ENCODE measurements at places on chromosomes 5 and 9.
A peak's percentile ranks its signal among the peaks of the same experiment; 100 is the strongest.

DNA sequence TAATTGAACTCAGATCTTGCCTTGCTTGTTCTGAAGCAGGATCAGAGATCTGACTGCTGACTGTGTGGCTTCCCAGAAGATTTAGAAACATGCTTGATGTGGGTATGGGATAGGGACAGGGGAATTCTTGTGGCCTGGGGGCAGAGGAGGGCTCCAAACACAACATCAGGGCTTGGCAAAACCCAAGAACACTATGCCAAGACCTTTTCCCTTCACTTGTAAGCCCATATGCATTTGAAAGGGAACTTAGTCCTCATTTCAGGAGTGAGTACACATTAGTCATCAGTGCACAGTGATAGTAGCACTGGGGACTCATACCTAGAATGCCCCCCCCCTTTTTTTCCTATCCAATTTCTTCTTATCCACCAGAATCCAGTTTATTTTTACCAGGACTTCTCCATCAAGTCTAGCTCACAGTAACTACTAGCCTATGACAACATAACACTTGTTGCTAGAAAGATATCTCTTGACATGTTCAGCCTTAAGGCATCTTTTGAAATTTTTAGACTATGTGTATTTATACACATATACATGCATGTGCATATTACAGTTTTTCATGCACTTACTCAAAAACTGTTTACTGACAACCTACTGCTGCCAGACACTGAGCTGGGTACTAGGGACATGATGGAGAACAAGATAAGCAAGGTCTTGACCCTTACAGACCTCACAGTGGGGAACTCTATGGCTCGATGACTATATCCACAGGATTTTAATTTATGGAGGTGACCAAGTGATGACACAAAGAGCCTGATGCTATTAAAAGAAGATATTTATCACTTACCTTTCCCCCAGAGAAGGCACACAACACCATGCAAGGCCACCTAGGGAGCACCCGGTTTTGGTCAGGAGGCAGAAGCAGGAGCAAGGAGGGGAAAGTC, 158.3 kb upstream of the MAP3K1 start:
- no peak for DNase-seq

GRCh38 chr5:5155617-5156016, 15.5 kb downstream of the ADAMTS16 start:
- DNase-seq: no peak

GRCh38 chr5:144141585-144141984, 28.9 kb downstream of the YIPF5 start:
- no peak for DNase-seq

DNA sequence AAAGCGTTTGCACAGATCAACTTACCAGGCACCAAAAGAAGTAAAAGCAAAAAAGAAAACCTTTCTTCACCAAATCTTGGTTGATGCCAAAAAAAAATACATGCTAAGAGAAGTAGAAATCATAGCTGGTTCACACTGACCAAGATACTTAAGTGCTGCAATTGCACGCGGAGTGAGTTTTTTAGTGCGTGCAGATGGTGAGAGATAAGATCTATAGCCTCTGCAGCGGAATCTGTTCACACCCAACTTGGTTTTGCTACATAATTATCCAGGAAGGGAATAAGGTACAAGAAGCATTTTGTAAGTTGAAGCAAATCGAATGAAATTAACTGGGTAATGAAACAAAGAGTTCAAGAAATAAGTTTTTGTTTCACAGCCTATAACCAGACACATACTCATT, 36.4 kb upstream of the CCDC152 start:
- peak; percentile 18 for DNase-seq

- DNase-seq: no peak
Observed at GRCh38 chr9:124390794-124391658, 24.2 kb downstream of the PSMB7 start.

GRCh38 chr5:62424763-62425162, 12.2 kb downstream of the IPO11 start:
- DNase-seq: no peak

- no peak for DNase-seq
Observed at GRCh38 chr9:15187589-15187988, 119.4 kb downstream of the TTC39B start.

DNA sequence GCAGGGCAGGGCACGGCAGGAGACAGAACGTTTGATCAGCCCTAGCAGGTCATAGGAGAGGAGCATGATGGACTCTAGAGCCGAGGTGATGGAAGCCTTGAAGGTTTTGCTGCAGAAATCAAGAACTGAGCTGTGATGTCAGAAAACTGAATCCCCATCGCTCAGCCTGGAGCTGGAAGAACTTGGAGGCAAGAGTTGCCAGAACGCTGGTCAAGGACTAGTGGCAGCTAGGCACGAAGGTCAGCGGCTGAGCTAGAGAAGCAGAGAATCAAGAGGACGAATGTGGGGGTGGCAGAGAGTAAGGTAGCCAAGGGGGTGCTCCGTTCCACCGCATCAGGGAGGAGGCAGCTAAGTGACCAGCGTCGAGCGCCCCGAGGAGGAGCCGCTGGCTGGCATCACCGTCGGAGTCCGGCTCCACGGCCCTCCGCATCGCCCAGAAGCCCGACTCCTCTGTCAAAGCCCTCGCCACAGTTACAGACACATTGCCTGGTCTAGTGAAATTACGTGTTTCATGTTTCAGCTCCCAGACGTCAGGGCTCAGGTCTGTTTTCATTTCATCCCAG, 1.2 kb upstream of the GALNT10 start:
- no peak for DNase-seq

GRCh38 chr9:128393970-128394369, 22.8 kb downstream of the URM1 start:
- no peak for DNase-seq

DNA sequence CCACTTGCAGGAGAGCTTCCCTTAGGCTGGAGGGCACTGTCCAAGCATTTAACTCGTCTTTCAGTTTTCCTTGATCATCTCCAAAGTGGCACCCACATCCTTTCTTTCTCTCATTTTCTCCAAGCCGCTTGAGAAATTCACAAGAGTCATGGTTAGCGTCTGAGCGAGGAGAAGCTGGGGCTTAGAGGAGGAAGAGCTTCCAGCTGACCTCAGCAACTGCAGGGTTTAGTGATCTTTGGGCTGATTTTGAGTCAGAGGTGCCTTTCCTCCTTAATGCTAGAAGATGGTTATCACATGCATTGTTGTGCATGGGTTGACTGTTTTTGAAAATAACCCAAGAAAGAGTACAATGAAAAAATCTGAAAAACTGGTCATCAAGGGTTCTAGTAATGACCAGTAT, 134.7 kb downstream of the GADD45G start:
- no peak for DNase-seq

DNA sequence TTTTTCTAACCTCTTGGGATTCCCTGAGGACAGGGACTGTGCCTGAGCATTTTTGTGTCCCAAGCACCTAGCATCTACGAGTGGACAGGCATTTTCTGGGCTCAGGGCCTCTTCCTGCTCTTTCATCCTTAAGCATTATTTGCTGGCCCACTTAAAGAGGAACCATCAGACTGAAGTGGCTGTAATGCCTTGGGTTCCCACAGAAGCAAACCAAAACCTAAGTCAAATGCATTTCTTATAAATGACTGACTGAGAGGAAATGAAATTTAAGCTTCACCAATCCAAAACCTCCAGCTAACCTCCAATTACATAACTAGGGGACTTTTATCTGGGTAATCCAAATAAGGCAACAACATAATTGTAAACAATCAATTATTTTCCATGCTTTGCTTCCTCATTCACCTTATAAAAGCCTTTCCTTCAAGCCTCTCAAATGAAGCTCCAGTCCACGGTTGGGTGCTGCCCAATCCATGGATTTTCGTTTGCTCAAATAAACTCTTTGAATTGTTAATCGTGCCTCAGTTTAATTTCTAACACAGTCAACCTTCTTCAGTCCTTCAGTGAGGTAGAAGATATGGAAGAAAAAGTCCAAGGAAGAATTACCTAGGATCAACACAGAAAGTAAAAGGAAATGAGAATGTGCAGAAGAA, 25.3 kb upstream of the SLC31A2 start:
- no peak for DNase-seq

- no peak for DNase-seq
Observed at GRCh38 chr9:111050819-111051218, 12.5 kb upstream of the LPAR1 start.

DNA sequence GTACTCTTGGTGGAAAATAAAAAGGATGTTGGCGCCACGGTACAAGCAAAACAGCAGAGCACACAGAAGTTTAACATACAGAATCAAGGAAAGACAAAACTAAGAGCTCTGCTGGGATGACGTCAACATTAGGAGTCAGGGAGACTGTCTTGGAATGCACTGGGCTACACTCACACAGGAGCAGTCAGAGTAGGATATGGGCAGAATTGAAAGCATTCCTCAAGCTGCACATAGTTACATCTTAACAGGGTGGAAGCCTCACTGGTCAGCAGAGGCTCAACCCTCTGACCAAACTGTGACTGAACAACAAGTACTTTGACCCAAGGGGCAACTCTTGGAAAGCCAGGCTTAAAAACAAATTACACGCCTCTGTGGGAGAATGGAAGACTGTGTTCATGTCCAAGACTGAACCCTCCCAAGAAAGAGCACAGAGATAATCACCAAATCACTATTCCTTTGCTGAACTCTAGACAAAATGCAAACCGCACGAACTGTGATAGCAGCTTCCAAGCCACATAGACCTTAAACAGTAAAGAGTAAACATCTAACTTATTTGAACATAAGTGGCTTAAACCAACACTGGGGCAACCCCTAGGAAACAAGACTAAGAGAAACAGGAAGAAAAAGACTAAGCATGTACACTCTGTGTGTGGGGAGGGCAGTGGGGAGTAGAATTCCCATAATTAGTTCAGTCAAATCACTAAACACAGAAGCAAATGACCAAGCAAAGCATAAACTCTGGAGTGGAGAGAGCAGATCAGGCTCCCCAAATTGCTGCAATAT, 772.7 kb downstream of the PRELID2 start:
- DNase-seq: no peak

DNA sequence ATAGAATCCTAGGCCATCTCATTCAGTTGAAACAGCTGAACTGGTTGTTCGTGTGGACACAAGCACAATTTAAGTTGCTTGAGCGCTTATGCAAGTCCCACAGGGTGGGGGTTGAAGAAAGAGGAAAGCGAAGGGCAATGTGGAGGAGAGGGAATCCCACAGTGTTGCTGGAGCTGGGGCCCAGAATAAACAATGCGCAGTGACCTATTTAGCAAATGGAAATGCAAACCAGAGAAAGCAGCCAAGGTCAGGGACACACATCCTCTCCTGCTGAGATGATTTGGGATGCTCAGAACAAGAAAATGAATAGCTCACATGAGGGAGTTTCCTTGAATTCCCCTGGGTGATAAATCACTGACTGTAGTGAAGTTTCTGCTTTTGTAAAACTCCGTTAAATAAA, 838.3 kb downstream of the TLE4 start:
- DNase-seq: no peak

- no peak for DNase-seq
Observed at GRCh38 chr9:11506980-11507379, 894.2 kb upstream of the PTPRD start.

GRCh38 chr9:98545021-98545420, 163.7 kb downstream of the GABBR2 start:
- no peak for DNase-seq

DNA sequence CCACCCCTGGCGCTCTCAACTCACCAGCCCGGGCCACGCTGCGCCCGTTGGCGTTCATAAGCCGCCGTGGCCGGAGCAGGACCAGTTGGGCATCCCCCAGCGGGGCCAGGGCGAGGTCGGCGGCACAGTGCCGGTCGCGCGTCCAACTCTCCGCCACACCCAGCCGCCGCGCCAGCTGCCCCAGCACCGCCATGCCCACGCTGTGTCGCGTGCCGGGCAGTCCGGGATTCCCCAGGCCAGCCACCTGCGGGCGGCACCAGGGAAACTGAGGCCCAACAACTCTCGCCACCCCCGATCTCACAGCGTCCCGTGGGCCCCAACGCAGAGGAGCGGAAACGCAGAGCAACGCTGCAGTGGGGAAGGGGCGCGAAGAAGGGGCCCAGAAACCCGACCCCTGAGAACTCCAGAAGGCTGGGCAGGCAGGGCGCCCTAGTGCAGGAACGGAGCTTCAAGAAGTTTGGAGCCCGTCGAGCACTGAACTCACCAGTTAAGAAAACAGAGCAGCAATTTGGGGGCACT, 453 bp downstream of the PTRH1 start:
- no peak for DNase-seq

- no peak for DNase-seq
Observed at GRCh38 chr9:116369706-116370105, 216.1 kb downstream of the PAPPA start.

GRCh38 chr9:96152550-96152949, 149.4 kb downstream of the HSD17B3 start:
- no peak for DNase-seq

DNA sequence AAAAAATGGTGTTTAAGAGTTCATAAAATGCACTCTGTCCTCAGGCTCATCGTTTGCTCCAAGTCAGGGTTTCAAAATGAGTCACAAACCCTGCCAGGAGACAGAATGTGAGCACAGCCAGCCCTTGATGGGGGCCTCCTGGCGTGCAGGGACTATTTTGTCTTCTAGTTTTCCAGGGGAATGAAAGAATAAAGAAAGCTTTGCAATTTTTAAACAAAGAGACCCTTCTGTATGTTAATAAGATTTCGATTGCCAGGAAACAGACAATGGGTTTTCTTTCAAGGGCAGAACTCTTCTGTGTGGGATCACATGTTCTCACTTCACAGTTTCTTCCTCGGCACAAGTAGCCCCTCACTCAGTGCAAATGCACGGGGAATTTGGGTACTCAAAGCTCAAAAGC, 121.4 kb upstream of the C6 start:
- DNase-seq: no peak

DNA sequence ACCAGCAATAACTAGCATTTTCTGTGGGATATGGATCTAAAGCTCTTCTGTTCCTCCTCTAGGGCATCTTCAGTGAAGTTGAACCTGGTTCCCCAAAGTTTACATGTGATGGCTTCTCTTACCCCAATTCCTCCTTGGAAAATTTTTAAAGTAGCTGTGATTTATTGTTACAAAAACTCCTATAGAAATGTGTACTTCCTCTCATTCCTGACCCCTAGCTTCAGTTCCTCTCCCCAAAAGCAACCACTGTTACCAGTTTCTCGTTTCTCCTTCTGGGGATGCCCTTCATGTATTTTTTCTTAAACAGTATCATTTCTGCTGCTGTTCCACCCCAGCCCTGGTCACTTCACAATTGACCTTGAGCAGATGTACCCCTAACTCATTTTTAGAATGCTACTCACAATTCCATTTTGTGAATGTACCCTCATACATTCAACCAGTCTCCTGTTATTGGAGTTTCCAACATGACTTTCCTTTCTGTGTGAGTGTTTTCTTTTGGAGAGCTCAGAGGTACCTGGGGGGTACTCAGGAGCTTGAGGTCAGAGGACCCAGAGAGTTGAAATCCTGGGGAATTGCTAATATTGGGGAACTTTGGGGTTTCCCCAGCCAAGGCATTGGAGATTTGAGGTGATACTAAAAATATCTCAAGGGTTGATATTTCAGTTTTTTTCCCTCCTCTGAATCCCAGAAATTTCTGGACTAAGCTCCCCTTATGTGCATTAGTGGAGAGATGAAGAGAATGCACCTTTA, 18.6 kb upstream of the GLRX start:
- no peak for DNase-seq

- DNase-seq: no peak
Observed at GRCh38 chr9:114555696-114556095, 31.9 kb upstream of the ATP6V1G1 start.

Data from CD4-positive, alpha-beta T cell treated with Interleukin-12 subunit alpha and Interleukin-12 subunit beta, for 1 hour (primary cell).